Stimulated activated CD8-positive, alpha-beta memory T cell treated with anti-CD3 and anti-CD28 coated beads, Interleukin-4, amount 100 ng/mL, for 24 hours (primary cell): ENCODE measurements at places on chromosomes 3 and 15.

GRCh38 chr3:152438706-152439105 lies 170.0 kb downstream of the MBNL1 start:
- DNase-seq = no peak

DNA sequence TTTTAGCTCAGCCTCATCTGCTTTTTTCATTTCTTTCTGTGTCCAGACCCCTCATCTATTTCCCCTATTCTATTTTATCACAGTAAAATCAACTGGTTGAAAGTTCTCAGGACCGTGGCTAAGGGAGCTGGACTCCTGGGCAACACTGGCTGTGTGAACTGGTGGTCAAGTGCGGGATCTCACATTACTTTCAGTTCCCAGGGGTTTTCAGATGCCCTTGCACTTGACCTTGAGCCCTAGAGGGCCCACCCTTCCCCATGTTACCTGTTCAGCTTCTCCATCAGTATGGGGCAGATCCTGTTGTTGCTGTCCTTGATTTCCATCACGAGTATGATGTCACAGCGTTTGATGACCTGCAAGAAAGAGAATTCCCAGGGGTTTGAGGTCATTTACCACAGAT lies 2.8 kb downstream of the DNASE1L3 start:
- DNase-seq = no peak

- DNase-seq = no peak
These were observed 84.1 kb downstream of the SNRK start for GRCh38 chr3:43370293-43370980.

- no peak for DNase-seq
These were observed 30.7 kb upstream of the CHRNB4 start for GRCh38 chr15:78671626-78672211.

- no peak for DNase-seq
These were observed 17.3 kb upstream of the FURIN start for GRCh38 chr15:90851114-90851513.

DNA sequence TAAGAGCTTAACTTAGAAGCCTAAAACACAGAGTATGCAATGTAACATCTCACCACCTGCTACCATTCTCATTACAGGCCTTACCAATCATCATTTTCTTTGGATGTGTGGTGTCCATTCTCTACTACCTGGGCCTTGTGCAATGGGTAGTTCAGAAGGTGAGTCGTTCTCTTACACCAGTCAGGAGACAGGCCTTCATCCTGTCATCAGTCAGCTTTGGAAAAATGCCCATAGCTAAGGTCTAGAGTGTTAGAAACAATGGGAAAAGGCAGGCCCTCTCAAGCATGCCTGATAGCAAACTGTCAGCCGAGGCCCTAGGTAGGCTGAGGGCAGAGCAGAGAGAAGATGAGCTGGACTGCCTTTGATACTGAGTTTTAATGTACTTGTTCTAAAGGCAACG lies 13.5 kb downstream of the SLC28A2 start:
- no peak for DNase-seq

GRCh38 chr3:81874738-81875137 lies 113.3 kb upstream of the GBE1 start:
- no peak for DNase-seq

DNA sequence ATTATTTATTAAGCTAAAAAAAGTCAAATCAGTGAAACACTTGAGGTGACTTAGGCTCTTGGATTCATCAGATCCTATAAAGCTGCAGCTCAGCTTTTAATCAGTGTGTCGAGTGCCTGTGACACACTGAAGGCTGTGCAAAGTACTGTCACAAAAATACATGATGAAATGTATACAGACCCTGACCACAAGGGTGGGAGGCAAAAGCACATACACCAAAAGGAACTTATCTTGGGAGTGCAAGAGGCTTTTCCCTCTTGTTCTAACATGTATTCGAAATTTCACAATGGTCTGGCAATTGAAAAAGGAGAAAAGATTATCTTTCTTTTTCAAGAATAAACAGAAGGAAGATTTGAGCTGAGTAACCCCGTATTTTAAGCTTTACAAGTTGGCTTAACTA lies 35.9 kb downstream of the VGLL4 start:
- DNase-seq = no peak
